ENCODE measurements at places on chromosomes 12 and 14. TPM values are rescaled to one million over a fixed set of nuclear protein-coding genes. Genes with fewer than 3 reads are reported as not detected.
A peak's percentile ranks its signal among the peaks of the same experiment; 100 is the strongest.

Gene LRRC43
- total RNA-seq, result 0.53 TPM

Gene SIX1
- total RNA-seq, result not detected

Gene RFLNA
- 44.8 TPM for total RNA-seq

Gene SIX4
- 0.15 TPM for total RNA-seq

Gene FAM216A
- 1.6 TPM for total RNA-seq

Gene CLEC9A
- not detected for total RNA-seq

Gene GPD1
- 2.1 TPM for total RNA-seq

Gene FZD10
- total RNA-seq, result 0.27 TPM

Gene NDUFA12
- 136 TPM for total RNA-seq

Gene ISM2
- total RNA-seq, result 1.2 TPM

Gene POC1B
- total RNA-seq, result 31.4 TPM

GRCh38 chr14:26392498-26392897 lies 205.3 kb downstream of the NOVA1 start:
- DNase-seq, result no peak
- no peaks in the 10 kb centered on the region for H3K4me1 ChIP-seq
- no peak overlapping the region for H3K27ac ChIP-seq
- no peaks in the 10 kb centered on the region for H3K27me3 ChIP-seq

DNA sequence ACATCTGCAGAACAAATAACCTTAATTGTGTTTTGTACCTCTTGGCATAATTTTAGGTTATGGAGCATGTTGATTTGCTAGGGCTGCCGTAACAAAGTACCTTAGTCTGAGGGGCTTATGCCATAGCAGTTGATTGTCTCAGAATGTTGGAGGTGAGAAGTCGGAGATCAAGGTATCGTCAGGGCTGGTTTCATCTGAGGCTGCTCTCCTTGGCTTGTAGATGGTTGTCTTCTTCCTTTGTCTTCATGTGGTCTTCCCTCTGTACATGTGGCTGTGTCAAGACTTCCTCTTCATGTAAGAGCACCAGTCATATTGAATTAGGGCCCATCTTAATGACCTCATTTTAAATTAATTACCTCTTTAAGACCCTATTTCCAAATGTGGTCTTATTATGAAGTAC lies 64.4 kb upstream of the PTHLH start:
- H3K27me3 ChIP-seq, result no peaks in the 10 kb centered on the region
- H3K4me1 ChIP-seq, result no peaks in the 10 kb centered on the region
- no peak overlapping the region for H3K4me3 ChIP-seq

- no peaks in the 10 kb centered on the region for H3K4me1 ChIP-seq
- no peak for DNase-seq
- H3K4me3 ChIP-seq, result no peak overlapping the region
- no peak overlapping the region for H3K27ac ChIP-seq
- no peaks in the 10 kb centered on the region for H3K27me3 ChIP-seq
- no peaks in the 10 kb centered on the region for H3K36me3 ChIP-seq
Measured at GRCh38 chr12:68276402-68276930, 23.1 kb upstream of the IL22 start.

DNA sequence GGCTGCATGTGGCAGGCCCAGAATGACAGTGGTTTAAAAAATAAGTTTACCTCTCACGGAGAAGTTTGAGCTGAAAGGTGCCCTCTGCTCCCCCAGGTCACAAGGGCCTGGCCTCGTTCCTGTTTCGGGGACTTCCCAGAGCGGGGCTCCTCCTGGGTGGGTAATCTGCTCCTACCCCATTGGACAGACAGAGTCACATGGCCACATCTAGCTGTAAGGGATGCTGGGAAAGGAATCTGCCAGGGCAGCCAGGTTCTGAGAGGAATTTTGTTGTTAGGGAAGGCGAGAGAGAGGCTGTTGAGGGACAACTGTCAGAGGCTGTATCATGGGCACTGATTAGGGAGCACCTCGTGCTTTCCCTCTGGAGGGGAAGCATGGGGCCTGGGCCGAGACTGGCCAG lies 24.0 kb upstream of the DIO3 start:
- no peaks in the 10 kb centered on the region for H3K27me3 ChIP-seq
- H3K27ac ChIP-seq, result no peak overlapping the region
- no peaks in the 10 kb centered on the region for H3K36me3 ChIP-seq
- H3K4me3 ChIP-seq, result no peak overlapping the region
- H3K4me1 ChIP-seq, result no peaks in the 10 kb centered on the region

DNA sequence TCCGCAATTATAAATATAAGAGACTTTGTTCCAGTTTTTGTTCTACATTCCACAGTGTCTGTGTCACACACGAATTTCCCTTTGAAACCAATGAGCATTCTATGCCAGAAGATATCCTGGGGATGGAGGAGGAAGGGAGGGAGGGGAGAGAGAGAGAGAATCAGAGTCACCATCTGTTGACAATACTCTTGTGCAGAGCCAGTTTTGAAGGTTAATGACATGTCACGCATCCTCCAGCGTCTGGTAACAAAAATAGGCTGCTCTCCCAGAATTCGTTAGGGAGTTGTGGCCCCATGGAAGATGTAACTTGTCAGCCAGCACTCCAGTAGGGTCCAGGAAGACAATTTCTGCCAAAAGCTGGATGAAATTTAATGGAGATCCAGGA lies 213.5 kb upstream of the KRR1 start:
- no peak overlapping the region for H3K4me3 ChIP-seq
- no peaks in the 10 kb centered on the region for H3K27me3 ChIP-seq
- no peak for DNase-seq
- H3K36me3 ChIP-seq, result no peaks in the 10 kb centered on the region

GRCh38 chr12:100123316-100124095 lies 19.2 kb downstream of the BLTP3B start:
- H3K4me3 ChIP-seq, result no peak overlapping the region
- H3K27ac ChIP-seq, result no peak overlapping the region
- DNase-seq, result no peak
- H3K4me1 ChIP-seq, result no peaks in the 10 kb centered on the region

GRCh38 chr14:70897464-70897863 lies 9.8 kb upstream of the PCNX1 start:
- no peaks in the 10 kb centered on the region for H3K27me3 ChIP-seq
- no peaks in the 10 kb centered on the region for H3K36me3 ChIP-seq
- H3K4me1 ChIP-seq, result no peaks in the 10 kb centered on the region
- H3K27ac ChIP-seq, result peak overlapping the region; percentile 14

GRCh38 chr12:110312581-110313360 lies 31.7 kb downstream of the ATP2A2 start:
- peaks cover 6% of the 10 kb centered on the region for H3K36me3 ChIP-seq
- no peak overlapping the region for H3K4me3 ChIP-seq
- H3K27me3 ChIP-seq, result no peaks in the 10 kb centered on the region
- H3K27ac ChIP-seq, result peak overlapping the region; percentile 4
- H3K4me1 ChIP-seq, result peaks cover 12% of the 10 kb centered on the region

GRCh38 chr12:89980236-89980635 lies 271.6 kb upstream of the ATP2B1 start:
- H3K4me3 ChIP-seq, result no peak overlapping the region
- H3K27ac ChIP-seq, result no peak overlapping the region
- no peaks in the 10 kb centered on the region for H3K4me1 ChIP-seq
- DNase-seq, result peak; percentile 38

- no peak overlapping the region for H3K4me3 ChIP-seq
- H3K27me3 ChIP-seq, result no peaks in the 10 kb centered on the region
- no peak for DNase-seq
- H3K27ac ChIP-seq, result no peak overlapping the region
Measured at GRCh38 chr14:24954700-24955037, 95.3 kb downstream of the STXBP6 start.

DNA sequence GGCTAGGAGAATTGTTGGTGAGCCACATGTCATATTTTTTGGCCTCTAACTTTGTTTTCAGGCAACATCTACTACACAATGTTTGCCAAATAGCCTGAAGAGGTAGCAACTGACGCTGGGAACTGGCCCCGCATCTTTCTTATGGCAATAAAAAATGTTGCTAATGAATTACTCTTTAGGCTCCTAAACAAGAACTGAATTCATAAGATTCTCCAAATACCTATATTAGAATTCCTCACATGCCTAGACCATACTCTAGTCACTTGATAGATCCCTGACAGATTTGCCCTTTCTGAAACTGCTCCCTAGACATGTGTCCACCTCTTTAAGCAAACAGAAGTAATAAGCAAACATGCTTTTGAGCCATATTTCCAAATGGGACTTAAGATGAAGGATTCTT lies 209.0 kb upstream of the ATXN7L3B start:
- H3K4me1 ChIP-seq, result no peaks in the 10 kb centered on the region
- no peaks in the 10 kb centered on the region for H3K27me3 ChIP-seq
- no peak overlapping the region for H3K27ac ChIP-seq
- no peak overlapping the region for H3K4me3 ChIP-seq

DNA sequence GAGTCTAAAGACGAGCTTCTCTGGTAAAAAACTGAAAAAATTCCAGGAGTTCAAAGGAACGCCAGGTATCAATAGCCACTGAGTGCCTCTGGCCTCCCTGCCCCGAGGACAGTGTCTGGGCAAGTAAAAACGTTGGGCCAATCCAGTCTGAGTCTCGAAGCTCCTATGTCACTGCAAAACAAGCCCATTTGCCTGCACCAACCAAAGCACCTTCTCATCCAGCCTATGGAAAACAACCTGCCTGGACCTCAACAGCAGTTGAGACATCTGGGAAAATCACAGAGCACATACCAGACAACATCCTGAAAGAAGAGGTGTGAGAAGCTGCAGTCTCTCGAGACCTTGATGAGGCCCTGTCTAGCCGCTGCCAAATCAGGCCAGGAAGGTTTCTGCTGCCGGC lies 56.6 kb downstream of the RNF34 start:
- H3K4me3 ChIP-seq, result no peak overlapping the region
- no peaks in the 10 kb centered on the region for H3K27me3 ChIP-seq
- DNase-seq, result no peak
- no peaks in the 10 kb centered on the region for H3K36me3 ChIP-seq
- peaks cover 8% of the 10 kb centered on the region for H3K4me1 ChIP-seq
- no peak overlapping the region for H3K27ac ChIP-seq

- no peak overlapping the region for H3K27ac ChIP-seq
- H3K27me3 ChIP-seq, result no peaks in the 10 kb centered on the region
- DNase-seq, result no peak
- no peaks in the 10 kb centered on the region for H3K4me1 ChIP-seq
Measured at GRCh38 chr12:48750215-48750614, 33.7 kb upstream of the CCNT1 start.

DNA sequence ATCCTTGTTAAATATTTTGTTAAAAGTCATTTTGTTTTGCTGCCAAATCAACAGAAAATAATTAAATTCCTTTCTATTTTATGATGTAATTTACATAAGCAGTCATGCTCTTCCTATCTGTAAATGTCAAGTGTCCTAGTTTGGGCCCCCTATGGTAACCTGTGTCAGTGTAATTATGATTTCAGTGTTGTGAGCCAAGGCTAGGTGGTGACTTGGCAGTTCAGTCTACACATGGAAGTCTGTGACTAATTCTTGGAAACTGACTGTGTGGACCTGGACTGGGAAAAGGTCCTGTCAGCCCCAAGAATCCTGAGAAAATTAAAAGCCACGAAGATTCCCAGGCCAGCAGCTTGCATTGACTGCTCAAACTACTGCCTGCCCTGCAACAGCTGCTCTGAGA lies 371.0 kb downstream of the FUT8 start:
- H3K4me1 ChIP-seq, result no peaks in the 10 kb centered on the region
- no peak overlapping the region for H3K27ac ChIP-seq
- H3K27me3 ChIP-seq, result no peaks in the 10 kb centered on the region
- no peak for DNase-seq
- H3K36me3 ChIP-seq, result no peaks in the 10 kb centered on the region
- H3K4me3 ChIP-seq, result no peak overlapping the region

- H3K27ac ChIP-seq, result no peak overlapping the region
- H3K4me1 ChIP-seq, result no peaks in the 10 kb centered on the region
- H3K4me3 ChIP-seq, result no peak overlapping the region
Measured at GRCh38 chr12:14681190-14681589, 15.2 kb downstream of the GUCY2C start.

DNA sequence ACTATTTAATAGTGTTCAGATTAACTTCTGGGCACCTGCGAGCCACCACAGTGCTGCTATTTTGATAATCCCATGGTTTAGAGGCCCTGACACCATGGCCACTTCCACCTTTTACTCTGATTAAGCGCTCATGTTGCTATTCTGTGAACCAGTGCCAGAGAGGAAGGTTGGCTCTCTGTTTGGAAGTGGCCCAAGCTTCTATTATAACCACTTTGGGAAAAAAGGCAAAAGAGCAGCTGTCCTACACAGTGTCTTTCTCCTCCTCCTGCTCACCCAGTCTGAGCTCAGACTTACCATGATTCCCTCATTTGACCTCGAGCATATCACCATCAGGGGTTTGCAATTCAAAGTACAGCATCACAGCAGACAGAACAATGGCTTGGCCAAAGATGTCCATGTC lies 23.3 kb downstream of the DYRK2 start:
- H3K27me3 ChIP-seq, result no peaks in the 10 kb centered on the region
- H3K27ac ChIP-seq, result no peak overlapping the region
- no peaks in the 10 kb centered on the region for H3K36me3 ChIP-seq
- H3K4me1 ChIP-seq, result no peaks in the 10 kb centered on the region

DNA sequence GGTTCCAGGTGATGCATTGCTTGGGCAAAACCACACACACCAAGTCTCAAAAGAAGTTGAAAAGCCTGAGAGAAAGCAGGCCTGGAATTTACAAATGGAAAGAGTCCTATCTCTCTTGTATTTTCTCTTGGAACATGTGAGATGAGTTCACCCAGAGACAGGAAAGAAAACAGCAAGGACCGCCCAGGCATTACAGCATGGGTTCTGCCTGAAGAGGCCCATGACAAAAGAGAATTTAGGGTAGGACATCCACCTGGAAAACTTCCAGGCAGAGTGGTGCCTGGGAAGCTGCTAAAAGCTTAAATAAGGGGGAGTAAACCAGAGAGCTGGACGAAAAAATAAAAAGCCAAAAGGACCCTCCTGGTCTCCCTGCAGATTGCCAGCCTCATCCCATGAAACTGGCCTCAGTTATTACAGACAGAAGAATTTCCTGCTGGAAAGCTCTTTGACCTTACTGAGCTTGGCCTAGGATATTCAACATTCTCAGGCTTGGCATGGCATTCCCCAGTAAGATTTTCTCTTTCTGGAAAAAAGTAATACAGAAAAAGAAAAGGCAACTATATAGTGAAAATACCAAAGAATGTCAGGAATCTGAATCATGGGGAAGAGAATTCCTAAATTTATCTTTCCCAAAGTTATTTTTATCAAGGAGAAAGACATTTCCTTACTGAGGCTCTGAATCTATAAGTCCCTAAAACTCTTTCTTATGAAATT lies 121.3 kb upstream of the NUDT4 start:
- H3K27ac ChIP-seq, result no peak overlapping the region
- no peak for DNase-seq
- no peaks in the 10 kb centered on the region for H3K27me3 ChIP-seq

DNA sequence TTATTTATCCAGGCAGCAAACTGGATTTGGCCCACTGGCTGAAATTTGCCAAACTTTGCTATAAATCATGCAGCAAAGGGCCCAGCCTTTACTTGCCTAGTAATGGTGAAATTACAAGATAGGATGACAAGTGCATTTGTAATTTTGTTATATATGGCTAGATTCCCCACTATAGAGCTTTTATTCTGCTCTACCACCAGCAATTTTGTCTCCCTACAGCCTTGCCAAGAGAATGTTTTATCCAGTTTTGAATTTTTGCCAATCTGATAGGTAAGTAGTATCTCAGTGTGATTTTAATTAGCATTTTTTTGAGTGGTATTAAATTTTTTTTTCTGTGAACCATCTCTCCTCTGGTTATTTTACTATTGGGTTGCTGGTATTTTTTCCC lies 161.6 kb downstream of the SLC41A2 start:
- H3K36me3 ChIP-seq, result no peaks in the 10 kb centered on the region
- H3K4me3 ChIP-seq, result no peak overlapping the region
- H3K27me3 ChIP-seq, result no peaks in the 10 kb centered on the region
- H3K4me1 ChIP-seq, result no peaks in the 10 kb centered on the region
- DNase-seq, result no peak
